Activated CD8-positive, alpha-beta memory T cell treated with anti-CD3 and anti-CD28 coated beads for 4 hours (primary cell): ENCODE measurements at places on chromosomes 12 and 14.

DNA sequence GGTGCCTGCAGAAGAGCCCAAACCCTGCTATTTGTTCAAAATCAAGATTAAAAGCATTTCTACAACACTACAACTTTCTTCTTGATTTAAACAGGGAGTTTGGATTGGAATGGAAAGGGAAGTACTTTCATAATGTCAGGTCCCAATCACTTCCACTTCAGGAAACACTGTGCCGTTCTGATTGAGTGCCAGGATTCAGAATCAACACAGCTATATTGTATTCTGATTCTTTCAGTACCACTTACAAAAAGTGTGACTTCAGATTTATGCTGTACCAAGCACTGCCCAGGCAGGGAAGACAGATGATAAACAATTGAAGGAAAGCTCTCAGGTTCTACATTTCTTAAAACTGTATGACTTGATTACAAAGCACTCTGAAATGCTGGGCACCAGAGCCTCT, 3.2 kb downstream of the TDP1 start:
- DNase-seq, result no peak

- DNase-seq, result no peak
Measured at GRCh38 chr12:87120440-87120839, 864.2 kb upstream of the MGAT4C start.

DNA sequence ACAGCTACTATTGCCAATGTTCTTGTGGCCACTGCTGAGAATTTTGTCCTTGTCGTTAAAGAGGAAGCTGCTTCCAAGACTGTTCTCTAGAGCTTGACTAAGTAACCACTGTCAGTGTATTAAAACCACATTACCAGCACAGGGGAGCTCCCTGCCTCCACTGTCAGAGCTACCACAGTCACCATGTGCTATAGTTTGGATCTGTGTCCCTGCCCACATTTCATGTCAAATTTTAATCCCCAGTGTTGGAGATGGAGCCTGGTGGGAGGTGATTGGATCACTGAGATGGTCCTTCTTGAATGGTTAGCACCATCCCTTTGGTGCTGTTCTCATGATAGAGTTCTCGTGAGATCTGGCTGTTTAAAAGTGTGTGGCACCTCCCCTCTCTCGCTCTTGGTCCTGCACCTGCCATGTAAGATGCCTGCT, 23.2 kb upstream of the RAP1B start:
- DNase-seq, result no peak

- no peak for DNase-seq
Measured at GRCh38 chr12:52776435-52776834, 710 bp downstream of the KRT76 start.

- no peak for DNase-seq
Measured at GRCh38 chr14:39680777-39681176, 248.5 kb upstream of the FBXO33 start.
